Esophagus squamous epithelium (tissue), 5 donors: ENCODE measurements at places on chromosomes 13 and 19.

- no peak for DNase-seq
These were observed 2.2 kb upstream of the CEACAM6 start for GRCh38 chr19:41753159-41753558.

GRCh38 chr19:23420824-23421223 is 25.6 kb upstream of the ZNF91 start:
- DNase-seq: no peak

- no peak for DNase-seq
These were observed 37.1 kb upstream of the TFDP1 start for GRCh38 chr13:113547238-113547971.

DNA sequence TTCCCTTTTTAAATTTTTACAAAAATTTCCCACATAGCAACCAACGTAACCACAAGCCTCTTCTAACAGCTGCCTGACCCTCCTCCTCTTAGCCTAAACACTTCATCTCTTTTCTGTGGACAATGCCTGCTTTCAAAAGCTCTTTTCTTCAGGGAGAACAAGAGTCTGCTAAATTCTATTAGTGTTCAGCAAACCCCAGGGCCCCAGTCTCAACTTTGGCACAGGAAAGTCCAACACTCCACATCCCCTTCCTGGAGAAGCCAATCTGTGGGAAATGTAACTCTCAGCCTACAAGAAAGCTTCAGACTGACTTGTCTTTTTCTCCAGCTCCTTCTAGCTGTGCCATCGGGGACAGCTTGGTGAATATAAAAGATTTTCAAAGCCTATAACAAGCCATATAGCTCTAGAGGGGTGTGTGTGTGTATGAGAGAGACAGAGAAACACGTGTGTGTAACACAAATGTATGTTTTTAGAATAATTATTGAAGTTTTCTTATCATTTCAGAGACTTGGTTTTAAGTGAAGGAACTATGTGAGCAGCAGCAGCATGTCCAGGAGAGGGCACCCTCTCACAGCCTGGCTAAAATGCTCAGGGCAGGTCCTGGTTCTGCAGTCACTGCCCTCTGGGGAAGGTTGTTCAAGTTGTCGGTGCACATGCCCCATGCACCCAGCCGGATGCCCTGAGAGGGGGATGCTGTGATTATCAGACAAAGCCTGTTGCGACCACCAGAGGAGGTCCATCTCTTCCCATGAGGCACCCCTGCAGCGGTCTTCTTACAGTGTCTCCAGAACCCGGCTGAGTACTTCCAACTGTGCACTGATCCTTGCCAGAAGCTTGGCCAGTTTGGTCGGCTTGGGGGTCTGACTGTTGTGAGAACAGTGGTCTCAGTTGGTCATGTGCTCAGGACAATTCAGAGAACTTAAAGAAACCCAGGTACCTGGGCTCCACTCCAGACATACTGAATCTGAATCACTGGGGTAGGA is 34.4 kb downstream of the CCDC70 start:
- DNase-seq: no peak

DNA sequence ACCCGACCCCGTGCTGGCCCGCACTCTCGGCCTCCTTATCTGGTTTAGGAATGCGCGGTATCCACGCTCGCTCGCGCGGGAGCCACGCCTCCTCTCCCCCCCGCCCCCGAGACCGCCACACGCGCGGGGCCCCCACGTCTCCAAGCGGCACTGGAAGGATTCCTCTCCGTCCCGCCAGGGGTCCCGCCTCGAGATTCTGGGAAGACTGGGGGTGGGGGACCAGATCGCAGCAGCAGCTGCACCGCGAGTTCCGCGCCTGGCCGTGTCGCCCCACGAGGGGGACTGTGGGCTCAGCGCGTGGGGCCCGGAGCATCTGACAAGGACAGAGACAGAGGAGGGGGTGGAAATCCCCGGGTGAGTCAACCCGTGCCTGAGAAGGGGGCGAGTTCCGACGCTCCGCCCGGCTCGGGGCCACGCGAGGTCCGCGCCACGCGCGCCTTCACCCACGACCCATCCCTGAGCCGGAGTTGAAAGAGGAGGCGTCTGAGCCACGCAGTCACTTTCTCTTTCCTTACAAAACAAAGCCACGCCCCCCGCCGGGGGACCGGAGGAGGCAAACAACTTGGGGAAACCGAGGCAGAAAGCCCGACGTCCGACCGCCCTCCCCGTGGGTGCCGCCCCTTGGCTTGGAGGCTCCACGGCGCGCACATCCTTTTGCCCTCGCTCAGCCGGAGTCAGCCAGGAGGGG is 814 bp downstream of the S1PR2 start:
- DNase-seq: no peak

DNA sequence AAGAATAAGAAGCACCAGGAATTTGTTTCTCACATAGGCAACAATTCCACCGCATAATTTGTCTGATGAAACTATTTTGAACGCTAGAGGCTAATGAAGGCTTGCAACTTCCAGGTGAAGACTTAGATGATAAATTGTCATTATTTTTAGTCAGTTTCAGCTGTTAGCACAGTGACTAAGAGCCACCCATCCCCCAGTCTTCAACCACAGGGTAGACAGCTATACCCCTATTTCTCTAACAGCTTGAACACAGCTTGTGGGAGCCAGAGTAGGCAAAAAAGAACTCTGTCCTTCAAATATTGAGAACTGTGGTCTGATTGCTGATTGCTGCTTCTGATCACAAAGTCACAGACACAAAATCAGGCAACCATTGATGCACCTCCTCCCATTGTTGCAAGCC is 1124.8 kb upstream of the PRR20A start:
- DNase-seq: no peak

DNA sequence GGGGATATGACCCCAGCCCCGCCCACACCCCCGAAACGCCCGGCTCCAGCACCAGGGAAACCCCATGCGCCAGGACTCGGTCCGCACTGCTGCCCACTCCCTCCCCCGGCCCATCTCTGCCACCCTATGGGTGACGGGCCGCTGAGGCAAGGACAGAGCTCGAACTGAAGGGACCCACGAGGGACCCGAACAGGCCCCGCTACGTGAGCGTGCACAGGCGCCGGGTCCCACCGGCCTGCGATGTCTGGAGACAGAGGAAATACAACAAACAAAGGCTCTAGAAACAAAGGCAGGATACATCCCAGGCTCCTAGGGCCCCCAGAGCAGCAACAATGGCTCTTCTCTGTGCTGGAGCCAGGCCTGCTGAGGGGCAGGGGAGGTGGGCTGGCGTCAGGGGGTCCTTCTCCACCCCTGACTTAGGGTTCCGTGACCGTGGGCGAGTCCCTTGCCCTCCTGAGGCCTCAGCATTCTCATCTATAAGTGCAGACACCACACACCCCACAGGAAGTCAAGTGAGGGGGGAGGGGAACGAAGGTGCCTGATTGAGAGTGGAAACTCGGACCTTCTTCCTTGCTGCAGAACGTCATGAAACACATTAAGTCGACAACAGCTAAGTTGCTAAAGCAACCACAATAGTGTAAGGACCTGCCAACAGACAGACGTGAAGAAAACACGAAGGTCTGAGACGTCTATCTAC is 3.1 kb downstream of the ABHD17A start:
- DNase-seq: no peak

- no peak for DNase-seq
These were observed 4.8 kb downstream of the SYNGR4 start for GRCh38 chr19:48368936-48369335.

DNA sequence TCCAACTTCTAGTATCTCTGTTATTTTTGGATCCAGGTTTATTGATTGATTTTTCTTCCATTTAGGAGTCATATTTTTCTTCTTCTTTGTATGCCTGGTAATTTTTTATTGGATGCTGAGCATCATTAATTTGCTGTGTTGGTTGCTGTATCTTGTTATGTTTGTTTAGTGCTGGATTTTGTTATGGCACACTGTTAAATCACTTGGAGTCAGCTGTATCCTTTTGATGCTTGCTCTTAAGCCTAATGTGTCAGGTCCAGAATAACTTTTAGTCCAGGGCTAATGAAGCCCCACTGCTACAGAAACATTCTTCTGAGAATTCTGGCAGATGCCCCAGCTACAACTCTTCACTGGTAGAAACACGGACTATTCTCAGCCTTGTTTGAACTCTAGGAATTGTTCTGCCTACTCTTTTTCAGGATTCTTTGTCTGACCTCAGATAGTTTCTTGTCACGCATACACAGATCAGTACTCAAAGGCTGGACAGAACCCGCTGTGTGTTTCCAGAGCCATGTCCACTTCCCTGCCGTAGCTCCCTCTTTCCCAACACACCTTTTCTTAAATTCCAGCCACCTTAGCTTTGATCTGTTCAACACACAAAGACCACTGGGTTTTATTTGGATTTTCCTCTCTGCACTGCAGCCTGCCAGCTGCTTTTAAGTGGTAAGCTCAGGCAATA is 137.1 kb upstream of the WASF3 start:
- no peak for DNase-seq

DNA sequence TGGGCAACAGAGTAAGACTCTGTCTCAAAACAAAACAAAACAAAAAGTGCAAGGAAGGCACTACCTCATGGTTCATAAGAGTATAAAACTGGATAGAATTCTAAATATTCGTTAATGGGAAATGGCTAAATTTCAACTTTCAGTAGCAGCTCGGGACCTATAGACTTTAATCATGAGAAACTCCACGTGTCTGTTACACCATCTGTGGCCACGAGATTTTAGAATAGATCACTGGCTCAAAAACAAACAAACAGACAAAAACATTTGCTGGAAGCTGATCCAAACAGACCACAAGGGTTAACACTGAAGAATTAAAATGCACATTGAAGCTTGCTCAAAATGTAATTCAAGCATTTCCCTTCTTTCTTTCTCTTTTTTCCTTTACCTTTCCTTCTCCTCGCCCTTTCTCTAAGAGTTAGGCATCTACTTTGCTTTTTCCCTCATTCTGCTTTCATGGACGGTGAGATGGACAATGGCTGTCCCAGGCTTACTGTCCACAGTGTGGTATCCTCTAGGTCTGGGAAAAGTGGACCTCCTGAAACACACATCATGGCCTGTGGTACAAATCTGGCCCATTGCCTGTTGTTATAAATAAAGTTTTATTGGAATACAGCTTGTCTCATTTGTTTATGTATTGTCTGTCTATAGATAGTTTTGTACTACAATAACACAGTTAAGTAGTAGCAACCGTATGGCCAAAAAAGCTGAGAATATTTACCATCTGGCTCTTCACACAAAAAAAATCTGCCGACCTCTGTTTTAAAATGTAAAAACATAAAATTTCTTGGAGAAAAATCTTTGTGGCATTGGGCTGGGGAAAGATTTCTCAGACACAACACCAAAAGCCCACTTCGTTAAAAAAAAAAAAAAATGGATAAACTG is 10.3 kb downstream of the ELAVL1 start:
- DNase-seq: no peak

DNA sequence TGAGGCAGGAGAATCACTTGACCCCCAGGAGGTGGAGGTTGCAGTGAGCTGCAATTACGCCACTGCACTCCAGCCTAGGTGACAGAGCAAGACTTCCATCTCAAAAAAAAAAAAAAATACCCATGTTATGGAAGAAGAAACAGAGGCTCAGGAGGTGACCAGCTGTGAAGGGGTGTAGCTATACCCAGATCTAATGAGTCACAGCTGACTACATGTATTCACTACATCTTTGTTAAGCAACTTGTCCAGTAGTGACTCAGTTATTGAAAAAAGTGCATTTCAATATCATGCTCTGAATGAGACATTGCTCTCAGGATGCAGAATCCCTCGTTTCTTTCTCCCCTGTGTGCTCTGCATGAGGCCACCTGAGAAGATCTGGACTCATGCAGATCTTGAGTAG is 16.1 kb upstream of the SPART start:
- no peak for DNase-seq

DNA sequence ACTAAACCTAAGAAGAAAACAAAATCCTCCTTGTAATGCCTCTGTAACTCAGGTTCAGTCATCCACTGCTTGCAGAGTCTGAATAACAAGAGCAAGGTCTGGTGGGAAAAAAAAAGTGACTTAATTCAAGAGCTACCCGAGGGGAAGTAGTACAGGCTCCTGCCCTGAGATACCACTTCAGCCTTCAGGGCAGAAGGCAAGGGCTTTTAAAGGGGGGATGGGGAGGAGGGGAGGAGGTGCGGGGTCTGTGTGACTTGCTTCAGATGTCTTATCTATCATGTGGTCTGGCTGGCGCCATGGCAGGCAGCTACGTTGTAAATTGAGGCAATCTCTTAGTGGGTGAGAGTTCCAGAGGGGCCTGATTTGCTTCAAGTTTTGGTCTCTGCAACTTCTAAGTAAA is 66.7 kb downstream of the LRRC63 start:
- no peak for DNase-seq

DNA sequence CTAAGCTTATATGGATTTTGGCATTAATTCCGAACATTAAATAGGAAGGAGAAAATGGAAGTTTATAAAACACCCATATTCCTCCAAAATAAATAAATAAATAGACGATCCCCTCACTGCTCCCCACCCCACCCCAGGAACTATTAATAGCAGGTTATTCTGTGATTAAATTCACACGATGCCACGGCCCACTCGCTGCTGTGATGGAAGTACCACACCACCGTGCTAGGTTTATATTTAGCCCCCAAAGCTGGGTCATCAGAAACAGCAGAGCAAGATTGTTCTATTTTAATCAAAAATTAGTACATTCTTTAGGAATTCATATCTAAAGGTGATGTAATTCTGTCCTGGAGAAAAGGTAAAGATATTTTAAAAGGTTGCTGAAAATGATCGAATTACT is 65.4 kb downstream of the CCDC70 start:
- DNase-seq: no peak

DNA sequence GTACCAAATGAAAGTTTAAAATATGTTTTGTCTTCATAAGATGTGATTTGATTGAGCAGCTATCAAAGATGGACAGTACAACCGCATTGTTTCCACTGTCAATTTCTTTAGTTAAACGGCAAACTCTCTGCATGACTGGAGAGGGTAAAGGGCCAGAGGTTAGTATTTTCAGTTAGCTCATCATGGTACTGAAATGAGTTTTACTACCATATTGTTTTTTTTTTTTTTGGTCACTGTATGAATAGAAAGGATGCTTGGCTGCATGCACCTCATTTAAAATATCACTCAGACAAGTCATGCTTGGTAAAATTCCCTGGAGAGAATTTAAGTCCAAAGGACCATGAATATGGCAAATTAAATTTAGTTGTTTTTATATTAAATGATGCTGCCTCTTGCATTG is 942.1 kb upstream of the SPRY2 start:
- DNase-seq: no peak

DNA sequence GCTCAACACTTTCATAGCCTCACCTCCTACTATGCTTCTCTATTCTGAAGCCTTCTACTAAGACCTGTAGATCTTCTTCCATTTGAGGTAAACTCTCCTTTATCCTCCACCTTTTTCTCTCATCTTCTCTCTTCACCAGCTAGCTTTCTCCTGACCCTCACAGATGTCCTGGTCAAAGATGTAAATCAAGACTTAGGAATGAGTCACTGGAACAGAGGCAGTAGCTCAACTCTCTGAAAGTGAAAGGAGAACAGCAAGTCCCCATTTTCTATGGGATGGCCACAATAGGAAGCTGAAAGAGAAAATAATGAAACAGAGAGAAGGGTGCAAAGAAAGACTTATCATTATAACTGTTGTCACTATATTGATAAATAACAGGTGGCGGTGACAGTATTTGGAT is 86.1 kb upstream of the DOCK9 start:
- no peak for DNase-seq

GRCh38 chr19:14580623-14581237 is 2.2 kb upstream of the CLEC17A start:
- DNase-seq: no peak

- DNase-seq: no peak
These were observed 4.2 kb upstream of the DAND5 start for GRCh38 chr19:12965017-12965811.
